IMR-90 (cell line): ENCODE measurements at places on chromosomes 3 and 15. TPM values are rescaled to one million over a fixed set of nuclear protein-coding genes. Genes with fewer than 3 reads are reported as not detected.

The CMTM8 gene
- not detected in 2 replicates for total RNA-seq

The CASR gene
- total RNA-seq, result not detected in 2 replicates

The SEMA5B gene
- not detected in 2 replicates for total RNA-seq

The LIPH gene
- total RNA-seq, result 0.28 and 0.36 TPM in 2 replicates

DNA sequence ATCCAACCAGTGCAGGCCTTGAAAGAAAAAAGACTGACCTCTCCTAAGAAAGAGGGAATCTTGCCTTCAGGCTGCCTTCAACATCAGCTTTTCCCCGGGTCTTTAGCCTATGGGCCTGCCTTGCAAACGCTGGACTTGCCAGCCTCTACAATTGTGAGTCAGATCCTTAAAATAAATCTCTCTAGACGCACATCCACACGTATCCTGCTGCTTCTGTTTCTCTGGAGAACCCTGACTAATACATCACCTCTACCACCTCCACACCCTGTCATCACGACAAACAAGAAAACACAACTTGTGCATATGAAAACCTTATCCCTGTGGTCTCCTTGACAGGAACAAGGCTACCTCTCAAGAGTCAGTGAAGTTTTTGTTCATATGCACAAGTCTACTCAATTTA lies 11.8 kb downstream of the CYFIP1 start:
- DNase-seq, result peak; percentile 97

DNA sequence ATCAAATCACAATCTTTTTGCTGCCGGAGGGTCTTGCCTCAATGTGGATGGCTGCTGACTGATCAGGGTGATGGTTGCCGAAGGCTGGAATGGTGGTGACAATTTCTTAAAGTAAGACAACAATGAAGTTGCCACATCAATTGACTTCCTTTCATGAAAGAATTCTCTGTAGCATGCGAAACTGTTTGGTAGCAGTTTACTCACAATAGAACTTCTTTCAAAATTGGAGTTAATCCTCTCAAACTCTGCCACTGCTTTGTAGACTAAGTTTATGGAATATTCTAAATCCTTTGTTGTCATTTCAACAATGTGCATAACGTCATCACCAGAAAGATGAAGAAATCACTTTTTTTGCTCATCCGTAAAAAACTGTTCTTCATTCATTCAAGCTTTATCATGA lies 65.8 kb downstream of the B3GNT5 start:
- DNase-seq, result no peak

DNA sequence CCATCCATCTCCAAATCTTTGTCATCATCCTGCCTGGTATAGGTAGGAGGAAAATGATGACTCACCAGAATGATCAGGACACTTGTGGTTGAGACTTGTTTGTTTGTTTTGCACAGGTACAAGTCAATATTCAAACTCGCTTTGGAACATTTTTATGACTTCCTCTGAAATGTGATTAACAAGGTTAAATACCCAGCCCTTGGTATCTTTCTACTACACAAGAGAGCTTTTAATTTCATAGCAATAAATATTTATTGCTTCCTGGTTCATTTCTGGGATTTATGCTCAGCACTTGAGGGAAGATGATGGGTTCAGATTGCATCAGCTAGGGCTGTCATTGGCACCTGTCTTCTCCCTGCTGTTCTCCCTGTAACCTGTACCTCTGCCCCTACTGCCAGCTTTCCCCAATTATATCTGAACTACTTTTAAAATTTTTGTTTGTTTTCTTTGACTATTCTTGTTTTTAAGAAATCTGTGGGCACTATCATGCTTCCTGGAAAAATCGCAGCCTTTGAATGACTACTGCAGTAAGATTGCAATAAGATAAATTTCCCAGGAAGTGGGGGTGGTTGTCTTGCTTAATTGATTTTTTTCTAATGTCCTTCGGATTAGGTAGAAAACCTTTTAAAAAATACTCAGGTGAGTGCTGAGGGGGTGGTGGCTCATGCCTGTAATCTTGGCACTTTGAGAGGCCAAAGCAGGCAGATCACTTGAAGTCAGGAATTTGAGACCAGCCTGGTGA lies 24.3 kb upstream of the GCNT3 start:
- no peak for DNase-seq

- DNase-seq, result no peak
Measured at GRCh38 chr3:140552403-140552802, 125.5 kb upstream of the TRIM42 start.

DNA sequence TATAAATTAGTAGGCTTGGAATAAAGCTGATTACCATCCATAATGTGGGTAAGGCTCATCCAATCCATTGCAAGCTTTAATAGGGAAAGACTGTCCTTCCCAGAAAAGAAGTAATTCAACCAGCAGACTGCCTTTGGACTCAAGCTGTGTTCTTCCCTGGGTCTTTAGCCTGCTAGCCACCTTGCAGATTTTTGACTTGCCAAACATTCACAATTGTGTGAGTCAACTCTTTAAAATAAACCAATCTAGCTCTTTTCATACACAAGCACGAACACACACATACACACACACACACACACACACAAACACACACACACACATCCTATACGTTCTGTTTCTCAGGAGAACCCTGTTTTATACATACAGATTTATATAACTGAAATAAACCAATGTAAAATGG lies 248.1 kb downstream of the NAALADL2 start:
- DNase-seq, result peak; percentile 85

GRCh38 chr3:66761093-66761780 lies 236.9 kb upstream of the KBTBD8 start:
- peak; percentile 52 for DNase-seq

DNA sequence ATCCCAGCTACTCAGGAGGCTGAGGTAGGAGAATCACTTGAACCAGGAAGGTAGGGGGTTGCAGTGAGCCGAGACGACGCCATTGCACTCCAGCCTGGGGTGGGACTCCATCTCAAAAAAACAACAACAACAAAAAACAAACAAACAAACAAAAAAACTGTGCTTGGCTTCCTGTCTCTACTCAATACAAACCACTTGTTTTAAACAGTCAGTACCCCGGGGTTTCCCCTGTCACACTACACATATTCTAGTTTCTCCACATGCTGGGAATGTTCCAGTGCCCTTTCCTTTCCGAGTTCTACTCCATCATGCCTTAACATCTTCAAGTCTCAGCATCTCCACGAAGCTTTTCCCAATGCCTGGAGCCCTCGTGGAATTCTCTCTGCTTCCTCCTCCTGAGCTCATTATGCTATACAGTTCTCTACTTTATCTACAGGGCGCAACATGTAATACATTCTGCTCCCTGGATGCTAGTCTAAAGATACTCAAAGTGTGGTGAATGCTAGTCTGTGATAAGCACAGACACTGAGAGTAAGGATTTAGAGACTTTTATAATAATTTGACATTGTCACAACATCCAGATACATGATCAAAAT lies 7.8 kb downstream of the EMC3 start:
- no peak for DNase-seq

DNA sequence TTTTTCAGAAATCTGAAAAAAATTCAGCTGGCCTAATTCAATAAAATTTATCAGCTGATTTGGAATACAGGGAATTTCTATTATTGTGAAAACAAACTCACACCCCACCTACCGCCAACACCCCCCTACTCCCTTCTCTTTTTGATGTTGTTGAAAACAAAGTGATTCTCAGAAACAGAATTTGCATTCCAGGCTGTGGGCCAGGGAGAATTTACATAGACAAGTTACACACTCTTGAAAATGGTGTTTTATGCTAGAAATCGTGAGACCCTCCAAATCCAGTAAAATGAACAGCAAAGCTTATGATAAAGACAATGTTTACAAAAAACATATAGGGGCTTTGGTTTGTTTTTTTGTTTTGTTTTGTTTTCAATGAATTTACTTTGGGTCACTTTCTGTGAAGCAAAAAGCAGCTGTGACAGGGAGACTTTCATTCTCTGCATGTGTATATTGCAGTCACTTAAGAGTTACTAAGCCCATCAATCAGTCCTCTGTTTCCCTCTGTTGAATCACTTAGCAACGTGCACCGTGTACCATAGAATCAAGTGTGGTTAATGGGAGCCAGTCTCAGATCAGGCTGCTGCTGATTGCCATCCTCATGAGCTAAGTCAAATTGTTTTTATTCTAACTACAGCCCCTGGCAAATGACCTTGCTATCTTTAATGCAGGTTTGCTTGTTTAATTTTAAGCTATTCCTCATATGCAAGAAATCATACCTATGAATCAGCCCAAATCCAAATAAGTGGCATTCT lies 159.8 kb downstream of the ALCAM start:
- peak; percentile 60 for DNase-seq

DNA sequence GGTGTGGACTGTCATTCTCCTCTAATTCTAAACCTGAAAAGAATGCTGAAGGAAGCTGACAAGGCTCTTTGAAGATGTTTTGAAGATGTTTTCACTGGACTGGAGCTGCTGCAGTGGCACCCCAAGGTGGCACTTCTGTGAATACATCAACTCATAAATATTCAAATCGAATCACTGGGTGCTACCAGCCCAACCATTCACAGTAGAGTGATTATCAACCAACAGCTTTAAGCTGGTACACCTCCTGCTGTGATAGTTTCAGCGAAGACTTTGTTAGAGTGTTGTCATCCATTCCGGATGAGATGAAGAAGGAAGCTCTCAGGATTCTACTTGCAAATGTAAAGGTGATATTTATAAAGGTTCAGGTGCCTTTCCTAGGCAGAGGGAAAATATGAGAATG lies 106.6 kb downstream of the LSAMP start:
- DNase-seq, result no peak

DNA sequence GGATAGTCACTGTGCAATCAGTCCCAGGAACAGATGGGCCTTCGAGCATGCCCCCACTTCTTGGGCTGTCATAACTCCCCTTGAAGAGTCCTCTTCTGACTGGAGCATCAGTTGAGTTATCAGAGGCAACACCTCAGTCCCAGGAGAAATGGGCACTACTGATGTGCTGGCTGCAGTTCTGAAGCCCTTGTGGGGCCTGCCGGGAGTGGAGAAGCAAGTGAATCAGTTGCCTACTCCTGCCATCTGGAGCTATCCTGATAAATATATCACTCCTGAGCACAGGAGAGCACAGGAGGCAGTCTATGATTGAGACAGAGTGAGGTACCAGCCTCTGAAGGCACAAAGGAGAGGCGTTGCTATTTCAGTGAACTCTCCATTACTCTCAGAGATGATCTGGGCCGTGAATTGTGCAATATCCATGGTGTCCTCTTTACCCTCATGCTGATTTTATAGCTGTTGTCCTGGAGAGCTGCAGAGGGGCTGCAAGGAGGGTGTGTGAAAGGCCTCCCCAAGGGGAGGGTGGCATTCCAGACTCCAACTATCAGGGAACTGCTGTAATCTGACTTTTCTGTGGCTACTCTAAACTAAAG lies 344.2 kb upstream of the ROPN1 start:
- DNase-seq, result no peak

DNA sequence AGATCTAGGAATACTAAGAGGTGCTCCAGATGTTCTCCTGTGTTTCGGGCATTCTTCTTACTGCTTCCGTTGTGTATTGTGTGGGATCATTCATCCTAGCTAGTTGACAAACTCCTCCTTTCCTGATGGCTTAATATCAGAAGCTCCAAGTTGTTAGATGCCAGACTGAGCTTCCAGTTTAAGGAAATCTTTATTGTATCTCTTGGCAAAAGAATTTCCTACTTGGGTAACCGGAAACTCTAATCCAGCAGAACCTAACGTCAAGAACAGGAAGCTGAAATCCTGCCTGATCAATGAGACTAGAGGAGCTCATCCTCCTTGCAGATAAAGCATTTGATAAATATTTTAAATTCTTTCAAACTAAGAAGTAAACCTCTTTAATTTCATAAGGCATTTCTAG lies 27.7 kb upstream of the MYH15 start:
- no peak for DNase-seq

GRCh38 chr3:59856934-59857460 lies 807.2 kb upstream of the CFAP20DC start:
- no peak for DNase-seq

DNA sequence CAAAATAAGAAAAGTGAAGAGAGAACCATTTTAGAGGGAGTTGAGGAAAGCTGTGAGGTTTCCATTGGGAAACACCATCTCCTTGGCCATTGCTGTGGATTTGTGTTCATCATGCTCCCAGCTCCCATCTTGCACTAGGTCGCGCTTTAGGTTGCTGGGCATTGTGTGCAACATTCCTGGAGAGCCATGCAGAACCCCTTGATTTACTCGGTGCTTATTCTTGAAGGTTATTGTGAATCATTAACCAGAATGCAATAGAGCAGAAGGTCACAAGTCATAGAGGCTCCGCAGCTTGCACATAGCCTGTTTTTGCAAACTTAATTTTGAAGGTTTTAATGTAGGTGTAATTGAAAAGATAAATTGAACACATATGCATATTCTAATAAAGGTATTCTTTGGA lies 239.2 kb upstream of the IL12A start:
- DNase-seq, result no peak

DNA sequence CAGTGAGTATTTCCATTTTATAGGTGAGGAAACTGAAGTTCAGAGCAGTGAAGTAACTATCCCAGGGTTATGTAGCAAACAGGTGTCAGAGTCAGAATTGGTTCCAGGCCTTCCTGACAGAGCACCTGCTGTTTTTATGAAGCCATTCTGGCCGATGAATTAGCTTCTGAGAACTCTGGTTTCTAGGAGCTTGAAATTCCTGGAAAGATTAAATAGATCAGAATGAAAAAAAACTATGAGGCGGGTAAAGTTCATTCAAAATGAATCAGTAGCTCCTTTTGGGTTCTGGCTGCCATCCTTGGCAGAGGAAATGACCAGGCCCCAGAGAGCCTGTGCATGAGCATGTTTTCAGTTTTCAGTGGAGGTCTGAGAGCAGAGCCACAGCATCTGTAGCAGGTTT lies 59.3 kb upstream of the CFAP161 start:
- no peak for DNase-seq

- DNase-seq, result no peak
Measured at GRCh38 chr3:2465842-2466241, 367.2 kb downstream of the CNTN4 start.

- no peak for DNase-seq
Measured at GRCh38 chr3:180693656-180694055, 14.4 kb upstream of the CCDC39 start.

DNA sequence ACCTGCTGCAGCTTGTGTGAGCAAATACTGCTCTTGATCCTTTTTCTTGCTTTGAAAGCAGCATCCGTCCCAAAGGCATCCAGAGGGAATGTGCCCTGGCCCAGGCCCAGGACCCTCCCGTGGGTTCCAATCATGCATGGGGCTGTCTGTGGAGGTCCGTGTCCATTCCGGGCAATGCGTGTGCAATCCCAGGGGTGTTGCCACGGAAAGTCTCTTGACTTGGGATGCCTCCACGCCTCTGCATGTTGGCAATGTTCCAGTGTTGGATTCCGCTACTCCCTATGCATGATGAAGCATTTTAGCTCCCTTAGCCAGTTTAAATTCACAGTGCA lies 105.7 kb downstream of the SNRPN start:
- no peak for DNase-seq

GRCh38 chr3:15969874-15970640 lies 172.3 kb upstream of the ANKRD28 start:
- no peak for DNase-seq
